Stimulated activated CD4-positive, alpha-beta T cell treated with anti-CD3 and anti-CD28 coated beads, Interleukin-1b, Interleukin-23, amount 100 ng/mL, for 1 hour (primary cell): ENCODE measurements at places on chromosomes 3 and 15.

DNA sequence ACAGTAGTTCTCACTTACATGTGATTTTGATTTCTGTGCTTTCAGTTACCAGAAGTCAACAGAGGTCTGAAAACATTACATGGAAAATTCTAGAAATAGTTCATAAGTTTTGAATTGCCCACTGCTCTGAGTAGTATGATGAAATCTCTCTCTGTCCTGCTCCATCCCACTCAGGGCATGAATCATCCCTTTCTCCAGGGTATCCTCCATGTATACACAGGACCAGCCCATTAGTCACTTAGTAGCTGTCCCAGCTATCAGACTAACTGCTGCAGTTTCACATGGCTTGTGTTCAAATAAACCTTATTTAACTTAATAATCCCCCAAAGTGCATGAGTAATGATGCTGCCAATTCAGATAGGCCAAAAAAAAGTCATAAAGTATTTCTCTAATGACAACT is 38.6 kb downstream of the EPHA3 start:
- DNase-seq = no peak

DNA sequence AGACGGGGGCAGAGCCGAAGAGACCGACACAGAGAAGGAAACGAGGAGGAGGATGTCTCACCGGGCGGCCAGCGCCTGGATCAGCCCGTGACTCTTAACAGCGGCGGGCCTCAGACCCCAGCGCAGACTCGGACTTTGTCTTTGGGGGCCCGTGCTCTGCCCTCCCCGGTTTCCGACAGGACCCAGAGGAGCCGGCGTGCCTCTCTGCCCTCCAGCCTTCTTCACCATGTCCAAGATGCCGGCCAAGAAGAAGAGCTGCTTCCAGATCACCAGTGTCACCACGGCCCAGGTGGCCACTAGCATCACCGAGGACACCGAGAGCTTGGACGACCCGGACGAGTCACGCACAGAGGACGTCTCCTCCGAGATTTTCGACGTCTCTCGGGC is 1.0 kb downstream of the TSC22D2 start:
- no peak for DNase-seq

DNA sequence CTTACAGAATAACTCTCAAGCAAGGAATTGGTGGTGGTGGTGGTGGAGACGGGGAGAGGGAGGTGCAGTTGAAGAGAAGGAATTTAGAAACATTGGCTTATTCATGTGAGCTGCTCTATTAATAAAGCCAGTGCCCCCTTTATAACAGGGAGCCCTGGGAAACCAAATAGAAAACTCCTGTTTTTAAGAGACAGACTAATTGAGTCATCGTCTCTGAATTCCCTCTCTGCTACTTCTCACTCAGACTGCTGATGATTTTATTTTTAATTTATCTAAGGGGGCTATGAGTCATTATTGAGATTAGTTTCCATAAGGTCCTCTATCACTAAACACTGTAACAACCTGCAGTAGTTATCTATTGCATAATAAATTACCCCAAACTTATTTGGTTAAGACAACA is 145.9 kb upstream of the GALNT15 start:
- DNase-seq = no peak

DNA sequence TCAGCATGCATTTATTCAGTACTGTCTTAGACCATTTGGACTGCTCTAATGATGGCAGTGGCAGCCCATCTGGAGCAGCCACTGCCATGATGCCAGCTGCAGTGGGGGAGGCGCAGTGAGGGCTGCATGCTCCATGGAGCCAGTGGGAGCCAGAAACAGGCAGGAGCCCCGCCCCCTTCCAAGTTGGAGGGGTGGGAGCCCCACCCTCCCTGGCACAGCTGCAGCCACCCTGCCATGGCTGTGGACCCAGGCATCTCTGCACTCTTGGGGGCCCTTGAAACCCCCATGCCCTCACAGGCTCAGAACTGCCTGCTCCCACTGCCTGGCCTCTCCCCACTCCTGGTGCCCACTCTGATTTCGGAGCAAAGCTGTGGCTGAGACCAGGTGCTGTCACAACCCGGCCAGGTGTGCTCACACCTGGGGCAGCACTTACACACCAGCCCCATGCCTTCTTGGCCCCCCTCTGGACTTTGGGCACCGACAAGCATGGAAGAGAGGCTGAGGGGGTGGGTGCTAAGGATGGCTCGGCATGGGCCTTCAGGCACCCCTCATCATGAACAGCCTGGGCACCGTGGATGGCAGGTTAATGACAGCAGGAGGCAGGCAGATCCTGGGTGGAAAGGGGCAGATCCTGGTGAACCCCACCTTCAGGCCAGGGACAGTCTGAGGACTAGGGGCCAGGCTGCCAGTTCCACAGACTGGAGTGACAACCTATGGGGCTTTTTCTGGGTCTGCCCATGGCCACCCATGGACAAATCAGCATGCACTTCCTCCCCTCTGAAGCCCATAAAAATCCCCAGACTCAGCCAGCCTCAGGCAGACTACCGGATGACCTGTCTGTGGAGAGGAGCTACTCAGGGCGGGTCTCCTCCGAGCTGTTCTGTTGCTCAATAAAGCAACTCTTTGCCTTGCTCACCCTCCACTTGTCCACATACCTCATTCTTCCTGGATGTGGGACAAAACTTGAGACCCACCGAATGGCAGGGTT is 18.3 kb downstream of the TBC1D21 start:
- DNase-seq = no peak

- no peak for DNase-seq
Measured at GRCh38 chr3:15341030-15341726, 8.8 kb upstream of the SH3BP5 start.
